Heart right ventricle (tissue), 16 donors: ENCODE measurements at places on chromosomes 7 and 10. TPM values are rescaled to one million over a fixed set of nuclear protein-coding genes. Genes with fewer than 3 reads are reported as not detected.

- H3K36me3 ChIP-seq, result no peaks in the 10 kb centered on the region
- H3K27ac ChIP-seq, result peak overlapping the region; percentile 100
- peaks cover 54% of the 10 kb centered on the region for H3K4me1 ChIP-seq
- no peaks in the 10 kb centered on the region for H3K27me3 ChIP-seq
- DNase-seq, result peak; percentile 48
Measured at GRCh38 chr7:116955801-116956476, 2.6 kb downstream of the ST7 start.

GRCh38 chr7:153430931-153431330 lies 621.3 kb upstream of the DPP6 start:
- H3K27me3 ChIP-seq, result peaks cover 6% of the 10 kb centered on the region
- H3K4me3 ChIP-seq, result no peak overlapping the region
- no peak overlapping the region for H3K27ac ChIP-seq
- no peaks in the 10 kb centered on the region for H3K4me1 ChIP-seq
- H3K36me3 ChIP-seq, result no peaks in the 10 kb centered on the region
- no peak for DNase-seq

- H3K27me3 ChIP-seq, result no peaks in the 10 kb centered on the region
- DNase-seq, result no peak
- H3K4me3 ChIP-seq, result no peak overlapping the region
- no peaks in the 10 kb centered on the region for H3K4me1 ChIP-seq
Measured at GRCh38 chr10:81040031-81040430, 502.3 kb downstream of the SH2D4B start.

DNA sequence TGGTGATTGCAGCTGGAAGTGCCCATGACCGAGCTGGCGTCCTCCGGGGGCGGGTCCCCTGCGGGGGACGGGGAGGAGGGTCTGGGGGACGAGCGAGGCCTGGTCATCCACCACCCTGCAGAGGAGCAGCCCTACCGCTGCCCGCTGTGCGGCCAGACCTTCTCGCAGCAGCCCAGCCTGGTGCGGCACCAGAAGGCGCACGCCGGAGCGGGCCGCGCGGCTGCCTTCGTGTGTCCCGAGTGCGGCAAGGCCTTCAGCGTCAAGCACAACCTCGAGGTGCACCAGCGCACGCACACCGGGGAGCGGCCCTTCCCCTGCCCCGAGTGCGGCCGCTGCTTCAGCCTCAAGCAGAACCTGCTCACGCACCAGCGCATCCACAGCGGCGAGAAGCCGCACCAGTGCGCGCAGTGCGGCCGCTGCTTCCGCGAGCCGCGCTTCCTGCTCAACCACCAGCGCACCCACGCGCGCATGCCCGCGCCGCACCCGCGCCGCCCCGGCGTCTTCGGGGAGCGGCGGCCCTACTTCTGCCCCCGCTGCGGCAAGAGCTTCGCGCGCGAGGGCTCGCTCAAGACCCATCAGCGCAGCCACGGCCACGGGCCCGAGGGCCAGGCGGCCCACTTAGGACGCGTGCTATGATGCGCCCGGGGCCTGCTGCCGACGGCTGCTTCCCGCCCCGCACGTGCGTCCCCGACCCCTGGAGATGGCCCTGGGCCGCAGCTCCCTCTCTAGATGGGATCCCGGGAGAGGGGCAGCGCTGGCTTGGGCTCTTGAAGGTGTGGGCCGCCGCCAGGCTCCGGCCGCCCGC lies 28.7 kb downstream of the ZNF775 start:
- DNase-seq, result no peak
- peak overlapping the region; percentile 99 for H3K27ac ChIP-seq
- H3K4me1 ChIP-seq, result peaks cover 32% of the 10 kb centered on the region
- peaks cover 17% of the 10 kb centered on the region for H3K36me3 ChIP-seq
- no peak overlapping the region for H3K4me3 ChIP-seq

GRCh38 chr10:82768040-82768439 lies 893.0 kb downstream of the NRG3 start:
- no peaks in the 10 kb centered on the region for H3K4me1 ChIP-seq
- no peak for DNase-seq
- H3K4me3 ChIP-seq, result no peak overlapping the region
- H3K27me3 ChIP-seq, result no peaks in the 10 kb centered on the region
- H3K27ac ChIP-seq, result no peak overlapping the region

GRCh38 chr7:20033621-20034400 lies 183.4 kb downstream of the MACC1 start:
- H3K4me3 ChIP-seq, result no peak overlapping the region
- no peaks in the 10 kb centered on the region for H3K36me3 ChIP-seq
- no peak overlapping the region for H3K27ac ChIP-seq
- no peak for DNase-seq
- H3K4me1 ChIP-seq, result no peaks in the 10 kb centered on the region

DNA sequence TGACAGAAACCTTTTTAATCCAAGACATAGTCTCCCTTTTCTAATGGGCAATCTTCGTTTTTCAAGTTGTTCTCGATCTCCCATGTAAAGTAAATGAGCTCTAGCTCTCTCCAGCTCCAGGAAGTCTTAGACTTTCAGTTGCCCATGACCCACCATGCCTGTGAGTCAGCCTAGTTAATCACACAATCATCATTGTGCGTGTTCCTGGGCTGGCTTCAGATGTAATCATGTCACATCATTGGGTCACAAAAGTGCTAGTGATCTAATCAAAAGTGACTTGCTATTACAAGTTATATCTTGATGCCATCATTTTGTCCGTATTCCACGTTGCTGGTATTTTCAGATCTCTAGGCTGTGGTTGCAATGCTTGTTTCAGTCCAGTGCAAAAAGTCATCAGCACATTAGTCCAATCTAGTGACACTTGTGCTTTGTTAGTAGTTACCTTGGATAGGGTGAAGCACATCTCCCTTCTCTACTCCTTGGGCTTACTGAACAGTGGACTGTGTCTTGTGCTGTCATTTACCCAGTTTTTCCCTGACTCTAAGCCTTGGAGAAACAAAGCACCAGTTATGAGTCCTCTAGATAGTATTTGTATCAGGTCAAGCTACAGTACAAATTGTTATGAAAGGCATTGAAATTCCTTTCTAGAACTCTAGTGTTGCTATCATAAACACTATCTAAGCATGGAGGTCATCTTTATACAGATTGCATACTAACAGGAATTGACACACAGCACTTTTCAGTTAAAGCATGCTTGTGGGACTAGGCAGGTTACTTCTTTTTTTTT lies 316.6 kb downstream of the GFRA1 start:
- no peak for DNase-seq
- H3K27me3 ChIP-seq, result no peaks in the 10 kb centered on the region
- no peak overlapping the region for H3K27ac ChIP-seq
- H3K4me3 ChIP-seq, result no peak overlapping the region
- H3K4me1 ChIP-seq, result no peaks in the 10 kb centered on the region

DNA sequence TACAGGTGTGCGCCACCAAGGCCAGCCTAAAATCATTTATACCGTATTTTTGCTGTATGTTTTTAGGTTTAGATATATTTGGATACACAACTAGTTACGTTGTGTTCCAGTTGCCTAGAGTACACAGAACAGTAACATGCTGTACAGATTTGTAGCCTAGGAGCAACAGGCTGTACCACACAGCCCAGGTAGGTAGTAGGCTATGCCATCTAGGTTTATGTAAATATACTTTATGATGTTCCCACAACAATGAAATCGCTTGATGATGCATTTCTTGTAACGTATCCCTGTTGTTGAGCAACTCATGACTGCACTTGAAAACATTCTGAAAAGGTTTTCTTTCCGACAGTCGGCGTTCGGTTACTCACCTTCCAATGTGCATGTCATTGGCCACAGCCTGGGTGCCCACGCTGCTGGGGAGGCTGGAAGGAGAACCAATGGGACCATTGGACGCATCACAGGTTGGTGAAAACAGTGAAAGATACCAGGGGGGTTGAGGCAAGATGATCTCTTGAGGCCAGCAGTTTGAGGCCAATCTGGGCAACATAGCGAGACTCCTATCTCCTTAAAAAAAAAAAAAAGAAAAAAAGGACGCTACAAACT lies 7.7 kb downstream of the PNLIP start:
- H3K27me3 ChIP-seq, result no peaks in the 10 kb centered on the region
- H3K4me3 ChIP-seq, result no peak overlapping the region
- no peaks in the 10 kb centered on the region for H3K36me3 ChIP-seq
- H3K27ac ChIP-seq, result no peak overlapping the region
- H3K4me1 ChIP-seq, result no peaks in the 10 kb centered on the region

DNA sequence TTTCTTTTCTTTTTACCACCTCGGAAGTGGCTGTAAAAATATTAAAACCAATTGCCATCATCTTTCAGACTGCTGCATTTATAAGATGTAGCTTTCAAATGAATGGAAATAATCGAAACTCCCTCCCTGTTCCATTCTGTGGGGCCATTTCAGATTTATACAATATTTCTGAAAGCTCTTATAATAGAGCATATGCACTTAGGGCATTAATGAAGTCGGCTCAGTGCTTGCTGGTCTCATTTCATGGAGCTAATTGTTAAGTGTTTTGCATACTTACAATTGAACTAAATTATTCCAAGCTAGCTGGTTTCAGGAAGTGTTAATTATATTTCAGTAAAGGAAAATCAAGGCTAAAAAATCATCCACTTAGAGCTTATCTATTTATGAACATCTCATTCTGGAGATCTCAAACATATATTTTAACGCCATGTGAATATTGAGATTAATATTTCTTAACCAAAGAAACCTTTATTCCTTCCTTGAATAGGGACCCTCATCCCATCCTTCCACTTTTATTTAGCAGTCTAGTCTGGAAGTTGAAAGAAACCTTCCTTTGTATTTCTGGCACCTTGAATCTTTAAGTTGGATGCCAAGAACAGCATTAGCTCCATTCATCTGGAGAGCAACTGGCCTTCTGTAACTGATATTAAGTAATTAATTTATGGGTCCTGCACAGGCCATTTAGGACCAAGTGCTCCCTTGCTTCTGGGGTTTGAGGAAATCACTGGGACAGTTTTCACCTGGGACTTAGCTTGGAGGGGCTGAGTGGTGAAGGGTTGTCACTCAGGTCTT lies 45.1 kb downstream of the RPS24 start:
- no peaks in the 10 kb centered on the region for H3K27me3 ChIP-seq
- H3K27ac ChIP-seq, result no peak overlapping the region
- no peaks in the 10 kb centered on the region for H3K4me1 ChIP-seq
- no peak overlapping the region for H3K4me3 ChIP-seq
- no peak for DNase-seq

DNA sequence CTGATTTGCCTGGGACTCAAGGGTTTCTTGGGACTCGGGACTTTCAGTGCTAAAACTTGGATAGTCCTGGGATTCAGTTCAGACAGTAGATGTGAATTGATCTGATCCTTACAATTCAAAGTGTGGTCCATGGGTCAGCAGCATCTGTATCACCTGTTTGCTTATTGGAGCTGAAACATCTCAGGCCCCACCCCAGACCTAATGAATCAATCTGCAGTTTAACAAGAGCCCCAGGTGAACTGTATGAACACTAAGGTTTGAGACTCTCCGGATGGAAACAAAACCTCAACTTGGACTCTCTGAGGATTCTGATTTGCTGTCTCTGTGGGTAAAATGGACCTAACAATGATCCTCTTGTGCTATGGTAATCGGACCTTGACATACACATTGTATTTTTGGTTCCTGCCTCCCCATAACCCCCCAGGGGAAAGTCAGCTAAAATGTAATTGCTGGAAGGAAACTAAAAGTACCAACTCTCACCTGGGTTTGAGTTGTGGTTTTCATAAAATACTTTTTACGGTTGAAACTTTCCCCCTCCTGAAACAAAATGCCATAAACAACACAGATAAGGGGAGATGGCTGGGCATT lies 11.7 kb downstream of the CYP26A1 start:
- H3K4me3 ChIP-seq, result no peak overlapping the region
- no peaks in the 10 kb centered on the region for H3K4me1 ChIP-seq
- no peaks in the 10 kb centered on the region for H3K36me3 ChIP-seq
- no peak for DNase-seq

The BTBD16 gene
- not detected for total RNA-seq

The MSMB gene
- total RNA-seq, result not detected

The DLX5 gene
- total RNA-seq, result not detected

The C10orf53 gene
- total RNA-seq, result not detected

The LBX1 gene
- total RNA-seq, result not detected

The UCN3 gene
- not detected for total RNA-seq

The ARHGAP12 gene
- total RNA-seq, result 20.1 TPM

The GATA3 gene
- total RNA-seq, result 1.4 TPM
